ENCODE measurements at places on chromosomes 11 and 22.

DNA sequence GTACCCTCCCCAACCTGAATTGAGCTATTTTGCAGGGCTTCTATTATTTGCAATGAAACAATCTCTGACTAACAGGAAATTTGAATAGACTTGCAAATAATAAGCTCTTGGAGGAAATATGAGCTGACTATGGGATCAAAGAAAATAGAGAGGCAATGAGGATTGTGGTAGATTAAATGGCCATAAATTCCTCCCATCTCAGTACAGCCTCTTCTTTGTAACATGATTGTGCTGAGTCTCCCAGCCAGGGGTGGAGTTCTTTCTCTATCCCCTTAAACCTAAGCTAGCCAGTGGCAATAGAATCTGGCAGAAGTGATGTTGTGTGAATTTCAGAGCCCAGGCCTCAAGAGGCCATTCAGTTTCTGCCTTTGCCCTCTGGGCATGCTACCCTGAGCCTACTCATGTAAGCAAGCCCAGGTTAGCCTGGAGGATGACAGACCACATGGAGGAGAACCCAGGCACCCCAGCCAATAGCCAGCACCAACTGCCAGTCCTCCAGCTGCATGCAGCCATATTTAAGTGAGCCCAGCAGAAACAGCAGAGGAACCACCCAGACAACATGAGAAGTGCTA, 86.8 kb upstream of the TP53I11 start:
- DNase-seq: no peak

DNA sequence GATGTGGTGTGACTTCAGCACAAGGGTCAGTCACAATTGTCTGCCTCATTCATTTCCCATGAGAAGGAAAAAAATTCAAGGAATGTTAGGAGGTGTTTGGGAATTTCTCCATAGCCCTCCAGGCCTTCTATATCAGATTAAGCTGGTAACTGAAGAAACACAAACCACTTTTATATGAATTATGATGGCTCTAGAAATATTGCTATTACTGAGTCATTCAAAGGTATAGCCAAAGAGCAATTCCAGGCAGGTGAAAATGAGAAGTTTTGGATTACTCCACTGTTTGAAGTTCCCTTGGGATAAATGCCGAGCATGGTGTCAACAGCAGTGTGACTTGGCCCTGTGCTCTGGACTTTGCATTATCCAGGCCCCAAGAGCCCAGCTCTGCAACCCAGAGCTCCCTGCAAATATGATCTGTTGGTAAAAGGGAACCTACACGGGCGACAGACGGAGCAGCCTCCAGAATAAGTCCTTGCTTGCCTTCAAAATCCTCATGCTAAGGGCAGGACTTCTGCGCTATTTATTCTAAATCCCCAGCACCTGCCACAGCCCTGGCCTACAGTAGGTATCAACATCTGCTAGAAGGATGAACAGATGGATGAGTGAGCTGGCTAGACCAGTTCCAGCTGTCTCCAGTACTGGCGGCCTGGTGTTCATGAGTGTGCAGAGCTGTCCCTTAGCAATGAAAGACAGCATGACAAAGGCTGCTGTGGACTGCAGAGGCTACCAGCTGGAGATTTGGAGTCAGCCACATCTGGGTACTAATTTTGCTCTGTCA, 67.5 kb upstream of the ZBED5 start:
- DNase-seq: no peak

- no peak for DNase-seq
Observed at GRCh38 chr11:107263844-107264563, 193.6 kb downstream of the CWF19L2 start.

- DNase-seq: no peak
Observed at GRCh38 chr22:18077087-18077638, 627 bp upstream of the PEX26 start.

DNA sequence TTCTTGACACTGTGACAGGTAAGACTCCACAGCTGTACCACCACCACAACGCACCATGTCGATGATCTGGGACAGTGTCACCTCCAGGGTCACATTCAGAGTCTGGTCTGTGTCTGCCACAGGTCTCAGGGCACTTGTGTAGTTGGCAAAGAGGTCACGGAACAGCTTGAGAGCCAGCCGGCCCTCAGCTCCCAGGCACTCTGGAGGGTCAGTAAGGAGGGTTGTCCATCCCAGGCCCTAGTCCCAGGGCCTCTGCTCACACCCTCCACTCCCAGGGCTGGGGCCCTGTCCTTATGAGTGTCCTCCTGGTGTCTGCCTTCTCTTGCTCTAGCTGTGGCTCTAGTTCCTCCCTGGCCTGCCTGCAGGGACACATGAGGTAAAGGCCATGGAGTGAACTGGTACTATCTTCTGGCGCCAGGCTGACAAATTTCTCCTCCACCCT, 1.4 kb downstream of the CHRNA10 start:
- no peak for DNase-seq

- DNase-seq: no peak
Observed at GRCh38 chr22:19359554-19360299, 68.2 kb upstream of the CLTCL1 start.

DNA sequence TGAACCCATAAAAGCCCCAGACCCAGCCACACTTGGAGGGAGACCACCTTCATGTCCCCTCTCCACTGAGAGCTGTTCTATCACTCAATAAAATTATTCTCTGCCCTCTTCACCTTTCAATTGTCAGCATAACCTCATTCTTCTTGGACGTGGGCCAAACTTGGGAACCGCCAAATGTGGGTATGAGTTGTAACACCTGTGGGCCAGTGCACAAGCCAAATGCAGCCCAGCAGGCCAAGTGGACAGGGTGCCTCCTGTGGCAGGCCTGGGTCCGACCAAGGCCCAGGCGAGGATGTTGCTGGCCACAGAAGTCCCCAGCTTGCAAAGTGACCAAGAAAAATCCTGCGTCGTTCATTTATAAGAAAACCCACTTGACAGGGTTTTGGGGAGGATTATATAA, 621.2 kb downstream of the METTL15 start:
- DNase-seq: no peak

DNA sequence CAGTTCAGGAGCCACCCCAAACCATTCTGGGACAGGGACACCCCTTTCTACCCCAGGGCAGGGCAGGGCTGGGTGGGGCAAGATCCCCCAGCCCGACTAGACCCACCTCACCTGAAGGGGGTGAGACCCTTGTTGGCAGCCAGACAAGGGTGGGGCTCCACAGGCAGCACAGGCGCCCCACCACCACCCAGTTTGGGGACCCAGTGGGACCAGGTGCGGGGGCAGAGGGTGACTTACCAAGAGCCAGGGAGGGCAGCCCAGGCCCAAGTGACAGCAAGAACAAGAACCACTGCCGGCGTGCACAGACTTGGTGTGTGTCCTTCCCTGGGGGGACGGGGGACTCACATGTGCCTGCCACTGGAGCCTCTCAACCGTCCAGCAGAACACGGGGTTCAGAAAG, 2.2 kb downstream of the ADM2 start:
- no peak for DNase-seq

GRCh38 chr22:37762389-37762836, 45.3 kb upstream of the GCAT start:
- no peak for DNase-seq

- no peak for DNase-seq
Observed at GRCh38 chr22:36253523-36254490, 874 bp downstream of the APOL1 start.

GRCh38 chr11:74683279-74683871, 47.9 kb downstream of the CHRDL2 start:
- no peak for DNase-seq

GRCh38 chr22:17258788-17259148, 39.5 kb upstream of the ADA2 start:
- no peak for DNase-seq

- no peak for DNase-seq
Observed at GRCh38 chr11:97218011-97218410, 828.2 kb downstream of the JRKL start.

GRCh38 chr22:49142296-49142695, 685.4 kb downstream of the BRD1 start:
- no peak for DNase-seq

DNA sequence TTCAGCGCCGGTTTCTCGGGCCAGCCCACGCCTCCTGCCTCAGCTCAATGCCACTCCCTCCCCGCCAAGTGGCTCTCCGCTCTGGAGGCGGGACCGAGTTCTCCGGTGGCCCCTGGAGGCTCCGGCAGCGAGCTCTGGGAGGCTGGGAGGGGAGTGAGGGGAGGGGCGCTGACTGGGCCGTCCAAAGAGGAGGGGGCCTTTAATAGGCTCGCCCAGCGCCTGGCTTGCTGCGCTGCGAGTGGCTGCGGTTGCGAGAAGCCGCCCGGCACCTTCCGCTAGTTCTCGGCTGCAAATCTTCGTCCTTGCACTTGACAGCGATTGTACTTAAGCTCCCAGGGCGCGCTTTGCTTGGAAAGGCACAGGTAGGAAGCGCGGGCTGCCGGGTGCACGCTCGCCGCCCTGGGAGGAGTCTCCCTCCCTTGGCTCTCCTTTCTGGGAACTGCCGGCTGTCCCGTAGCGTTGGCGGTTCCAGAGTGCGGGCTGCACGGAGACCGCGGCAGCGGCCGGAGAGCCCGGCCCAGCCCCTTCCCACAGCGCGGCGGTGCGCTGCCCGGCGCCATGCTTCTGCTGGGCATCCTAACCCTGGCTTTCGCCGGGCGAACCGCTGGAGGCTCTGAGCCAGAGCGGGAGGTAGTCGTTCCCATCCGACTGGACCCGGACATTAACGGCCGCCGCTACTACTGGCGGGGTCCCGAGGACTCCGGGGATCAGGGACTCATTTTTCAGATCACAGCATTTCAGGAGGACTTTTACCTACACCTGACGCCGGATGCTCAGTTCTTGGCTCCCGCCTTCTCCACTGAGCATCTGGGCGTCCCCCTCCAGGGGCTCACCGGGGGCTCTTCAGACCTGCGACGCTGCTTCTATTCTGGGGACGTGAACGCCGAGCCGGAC, at the start of gene ADAMTS15:
ADAMTS15 (plus strand) TSS at position 230 of the 894 bp plus-strand sequence; CDS start at position 559, 329 bp downstream.
- peak; percentile 69 for DNase-seq

DNA sequence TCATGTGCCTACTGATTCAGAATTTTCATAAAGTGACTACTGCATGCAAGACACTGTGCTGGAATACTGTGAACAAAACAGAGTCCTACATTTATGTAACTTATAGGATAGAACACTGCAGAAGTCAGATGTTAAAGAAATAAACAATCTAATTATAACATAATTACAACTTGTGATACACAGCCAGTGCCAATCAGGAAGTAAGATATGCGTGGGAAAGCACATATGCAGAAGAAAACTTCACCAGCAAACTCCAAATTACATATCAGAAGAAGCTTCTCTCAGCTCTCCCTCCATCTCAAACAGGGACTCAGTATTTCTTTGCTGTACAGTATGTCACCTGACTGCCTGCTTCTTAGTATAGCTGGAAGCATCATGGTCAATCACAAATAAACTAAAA, 37.4 kb downstream of the PAK1 start:
- no peak for DNase-seq

- DNase-seq: peak; percentile 82
Observed at GRCh38 chr11:35214792-35215193, 75.8 kb downstream of the CD44 start.

DNA sequence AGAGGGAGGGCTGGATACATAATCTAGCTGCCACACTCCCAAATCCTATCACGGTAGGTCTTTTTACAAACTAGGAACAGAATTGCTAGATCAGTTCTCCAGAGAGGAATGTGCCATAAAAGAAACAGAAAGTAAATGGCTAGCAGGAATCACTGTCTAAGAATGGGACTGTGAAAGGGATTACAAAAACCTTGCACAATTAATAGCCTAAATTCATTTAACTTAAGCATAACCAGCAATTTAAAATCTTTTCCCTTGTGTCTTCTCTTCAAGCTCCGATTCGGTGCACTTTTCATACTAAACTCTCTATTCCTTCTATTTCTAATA, 35.2 kb downstream of the APOL5 start:
- DNase-seq: no peak

GRCh38 chr22:43895986-43896645, 4.3 kb upstream of the PNPLA5 start:
- DNase-seq: no peak

- DNase-seq: no peak
Observed at GRCh38 chr11:125932301-125932700, 13.5 kb upstream of the VSIG10L2 start.

- no peak for DNase-seq
Observed at GRCh38 chr11:116855413-116855812, 18.0 kb upstream of the APOA1 start.

- DNase-seq: no peak
Observed at GRCh38 chr11:79453617-79454016, 12.8 kb upstream of the TENM4 start.

DNA sequence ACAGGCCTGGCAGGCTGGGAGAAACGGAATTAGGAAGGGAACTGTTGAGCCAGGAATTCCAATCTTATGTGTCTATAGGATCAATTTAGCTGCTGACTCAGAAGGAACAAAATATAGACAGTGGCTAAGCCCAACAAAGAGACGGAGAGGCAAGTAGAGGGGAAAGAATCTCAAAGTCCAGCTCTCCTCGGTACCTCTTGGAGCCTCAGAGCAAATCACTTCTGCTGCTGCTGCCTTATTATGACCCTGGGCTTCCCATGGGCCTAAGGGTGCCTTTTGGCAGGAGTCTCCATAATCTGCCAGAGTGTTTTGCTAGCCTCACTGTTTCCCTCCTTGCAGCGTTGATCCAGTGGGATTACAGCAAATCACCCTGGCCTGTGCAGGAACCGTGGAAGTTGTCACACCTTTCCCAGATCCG, 31.7 kb downstream of the PAX6 start:
- no peak for DNase-seq

GRCh38 chr22:22721681-22722354, 77.4 kb downstream of the GGTLC2 start:
- no peak for DNase-seq
